ENCODE measurements at places on chromosomes 3 and 15. TPM values are rescaled to one million over a fixed set of nuclear protein-coding genes. Genes with fewer than 3 reads are reported as not detected.
A peak's percentile ranks its signal among the peaks of the same experiment; 100 is the strongest.

The IQGAP1 gene
- total RNA-seq = 260 TPM

DNA sequence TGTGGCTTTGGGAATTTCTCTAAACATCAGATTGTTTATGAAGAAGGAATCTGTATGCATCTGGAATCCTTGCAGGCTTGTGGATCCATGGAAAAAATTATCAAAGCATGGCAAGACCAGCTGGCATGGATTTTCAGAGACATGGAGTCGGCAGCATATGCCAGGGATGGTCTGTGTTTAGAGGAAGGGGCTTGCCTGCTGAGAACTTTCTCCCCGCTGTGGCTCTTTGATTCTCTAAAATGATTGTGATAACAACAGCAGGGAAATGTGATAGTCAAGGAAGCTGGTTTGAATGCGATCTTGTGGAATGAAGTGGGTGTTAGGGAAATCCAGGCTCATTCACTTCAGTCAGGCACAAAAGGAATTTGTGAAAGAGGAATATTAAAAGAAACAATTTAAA lies 245.7 kb upstream of the THRB start:
- no peak for DNase-seq

DNA sequence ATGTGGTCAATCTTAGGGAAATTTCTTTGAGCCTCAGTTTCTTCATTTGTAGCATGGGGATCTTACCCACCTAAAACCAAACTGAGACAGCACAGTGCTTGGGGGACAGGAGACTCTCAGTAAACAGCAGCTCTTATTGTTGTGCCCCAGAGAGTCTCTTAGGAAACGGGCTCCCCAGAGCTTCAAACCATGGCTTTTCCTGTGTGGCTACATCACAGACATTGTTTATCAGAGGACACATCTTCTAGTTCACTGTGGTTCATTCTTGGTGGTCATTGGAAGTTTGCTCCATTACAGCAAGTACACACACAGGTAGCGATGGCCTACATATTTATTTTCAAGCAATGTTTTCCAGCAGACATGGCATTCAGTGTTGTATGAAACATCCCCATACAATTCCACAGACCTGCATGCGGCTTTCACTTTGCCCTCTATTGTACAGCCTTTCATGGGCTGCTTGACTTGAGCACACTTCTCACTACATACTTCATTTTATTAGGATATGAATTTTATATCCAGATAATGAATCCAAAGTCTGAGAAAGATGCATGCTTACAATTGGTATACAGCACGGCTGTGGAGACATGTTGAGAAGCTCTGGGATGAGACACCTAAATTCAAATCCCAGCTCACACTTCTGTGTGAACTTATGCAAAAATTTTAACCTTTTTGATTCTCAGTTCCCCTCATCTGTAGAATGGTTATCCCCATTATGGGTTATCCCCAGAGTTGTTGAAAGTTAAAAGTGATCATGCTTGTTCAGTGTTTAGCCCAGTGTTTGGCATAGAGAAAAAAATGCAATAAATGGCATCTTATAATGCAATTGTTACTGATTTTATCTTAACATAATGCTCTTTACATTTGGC lies 84.8 kb upstream of the ICE2 start:
- no peak for DNase-seq

GRCh38 chr15:68730471-68730919 lies 90.2 kb downstream of the ANP32A start:
- DNase-seq = peak; percentile 54

The ECT2 gene
- total RNA-seq = 9.0 TPM

GRCh38 chr3:59774000-59774399 lies 724.2 kb upstream of the CFAP20DC start:
- DNase-seq = no peak

- peak; percentile 69 for DNase-seq
Observed at GRCh38 chr3:14403619-14404155, 1.3 kb downstream of the SLC6A6 start.

DNA sequence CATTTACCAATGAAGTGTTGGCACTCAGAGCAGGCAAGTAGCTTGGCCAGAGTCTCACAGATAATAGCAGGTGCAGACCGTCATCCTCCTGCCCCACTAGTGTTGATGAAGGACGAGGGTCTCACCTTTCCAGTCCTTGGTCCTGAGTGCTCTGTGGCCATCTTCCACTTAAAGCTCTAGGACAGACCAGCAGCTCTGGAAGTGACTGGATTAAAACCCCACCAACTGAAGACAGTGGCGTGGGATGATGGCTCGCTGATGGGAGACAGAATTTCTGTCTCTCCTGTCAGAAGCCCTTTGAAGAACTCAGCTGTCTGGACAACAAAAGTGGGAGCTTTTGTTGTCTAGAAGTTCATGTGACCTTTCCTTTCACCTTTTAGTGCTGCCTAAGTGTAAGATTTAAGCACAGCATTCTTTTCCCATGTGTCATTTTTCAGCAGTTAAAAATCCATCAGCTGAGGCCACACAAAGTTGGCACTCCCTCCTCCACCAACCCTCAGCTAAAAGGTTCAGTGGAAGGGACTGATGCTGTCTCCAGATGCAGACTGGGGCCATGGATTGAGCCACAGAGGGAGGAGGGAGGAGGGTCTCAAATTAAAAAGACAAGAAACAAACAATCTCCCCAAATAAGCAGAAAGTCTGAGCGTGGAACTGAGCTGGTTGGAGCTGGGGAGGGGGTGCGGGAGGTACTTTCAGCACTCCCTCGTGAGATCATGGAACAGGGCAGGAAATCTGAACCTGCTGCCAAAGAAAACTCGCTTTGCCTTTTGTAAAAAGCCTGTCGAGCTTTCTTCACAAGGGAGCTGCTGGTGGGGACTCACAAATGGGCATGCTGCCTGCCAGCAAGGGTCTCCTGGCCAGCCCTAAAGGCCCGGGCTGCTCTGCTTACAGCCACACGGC lies 148.5 kb upstream of the CTDSPL start:
- DNase-seq = no peak

GRCh38 chr3:32216172-32216783 lies 22.2 kb upstream of the CMTM8 start:
- DNase-seq = no peak

DNA sequence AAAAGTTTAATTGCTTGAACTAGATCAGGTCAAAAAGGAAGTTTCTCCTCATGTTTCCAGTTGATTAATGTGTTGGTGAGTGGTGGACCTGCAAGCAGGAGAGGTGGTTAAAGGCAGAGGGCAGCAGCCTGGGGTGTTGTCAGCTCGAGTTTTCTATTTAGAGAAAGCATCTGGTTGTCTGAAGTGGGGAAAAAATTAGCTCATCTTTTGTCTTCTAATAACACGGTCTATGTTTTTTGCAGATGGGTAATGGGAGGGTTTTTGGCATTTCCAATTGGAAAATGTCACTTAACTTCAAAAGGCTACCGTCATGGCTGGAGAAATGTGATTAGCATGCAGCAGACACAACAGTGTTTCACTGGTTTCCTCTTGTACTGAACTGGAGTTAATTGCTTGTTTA lies 122.6 kb downstream of the ITPR1 start:
- DNase-seq = no peak

The ADIPOQ gene
- 0.60 TPM for total RNA-seq

DNA sequence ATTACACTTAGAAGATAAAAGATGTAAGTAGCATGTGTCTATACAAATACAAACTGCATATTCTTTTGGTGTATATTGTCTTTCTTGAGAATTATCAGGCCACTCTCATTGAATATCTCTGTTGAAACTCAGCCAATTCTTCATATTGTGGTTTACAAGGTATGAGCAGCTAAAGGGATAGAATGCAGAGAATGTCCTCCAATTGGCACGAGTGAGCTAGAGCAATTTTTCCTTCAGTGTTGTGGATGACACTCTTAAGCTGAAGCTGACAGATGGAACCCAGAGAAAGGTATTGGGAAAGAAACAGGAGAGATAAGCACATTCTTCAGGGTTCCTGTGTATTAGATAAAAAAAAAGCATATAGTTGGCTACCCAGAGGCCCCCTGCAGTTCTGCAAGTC lies 453.1 kb downstream of the EPHA3 start:
- no peak for DNase-seq

DNA sequence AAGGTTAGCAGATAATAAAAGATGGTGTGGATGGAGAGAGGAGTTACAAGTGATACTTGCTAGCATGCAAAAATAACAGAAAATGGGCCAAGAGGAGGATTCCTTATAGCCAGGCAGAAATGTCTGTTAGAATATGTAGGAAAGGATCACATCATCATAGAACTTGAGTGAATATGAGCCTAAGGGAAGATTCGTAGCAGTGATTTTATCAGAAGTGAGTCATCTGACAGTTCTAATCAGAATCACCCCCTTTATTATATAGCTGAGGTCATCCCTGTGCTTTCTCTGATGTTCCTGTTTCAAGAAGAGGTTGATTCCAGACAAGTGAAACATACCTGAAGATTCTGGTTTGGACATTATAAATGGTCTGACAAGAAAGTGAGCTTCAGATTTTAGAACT lies 22.9 kb downstream of the EXOG start:
- DNase-seq = no peak

GRCh38 chr15:31830591-31830990 lies 199.7 kb upstream of the CHRNA7 start:
- no peak for DNase-seq

The SLC12A8 gene
- 6.1 TPM for total RNA-seq

DNA sequence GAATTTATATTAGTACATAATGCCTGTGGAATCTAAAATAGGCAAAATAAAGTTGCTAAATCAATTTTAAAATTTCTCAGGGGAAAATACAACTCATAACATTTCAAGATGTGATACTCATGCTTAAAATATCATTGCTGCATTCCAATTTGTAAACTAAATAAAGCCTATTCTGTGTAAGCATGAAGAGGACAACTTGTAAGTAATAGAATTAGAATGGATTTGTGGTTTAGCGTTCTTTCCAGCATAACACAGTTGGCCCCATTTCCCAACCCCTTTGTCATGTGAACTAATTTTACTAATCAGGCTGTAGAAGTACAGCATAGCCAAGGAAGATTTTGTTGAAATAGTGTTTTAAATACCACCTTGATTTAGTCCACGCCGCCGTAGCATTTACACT lies 437.2 kb downstream of the SI start:
- DNase-seq = no peak

The HTR3E gene
- not detected for total RNA-seq

The CACNA1D gene
- 84.4 TPM for total RNA-seq

- no peak for DNase-seq
Observed at GRCh38 chr3:150544041-150544440, 2.3 kb downstream of the SERP1 start.

GRCh38 chr3:39050029-39050428 lies 1.7 kb downstream of the SCN11A start:
- no peak for DNase-seq

DNA sequence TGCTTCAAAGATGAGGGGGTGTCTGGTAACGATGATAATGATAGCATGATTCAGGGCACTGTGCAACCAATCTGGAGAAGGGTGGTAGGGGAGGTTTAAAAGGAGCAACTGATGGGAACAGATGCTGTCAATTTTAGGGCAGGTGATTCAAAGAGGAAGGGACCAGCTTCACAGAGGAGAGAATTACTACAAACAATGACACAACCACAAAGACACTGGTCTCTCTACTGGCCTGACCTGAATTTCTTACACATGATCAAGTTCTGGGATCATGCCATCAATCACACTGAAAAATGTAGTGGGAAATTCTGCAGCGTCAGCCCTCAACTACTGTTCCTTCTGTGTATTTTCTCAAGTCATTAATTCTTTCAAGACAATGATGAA lies 2.6 kb upstream of the CDV3 start:
- no peak for DNase-seq

The ISL2 gene
- total RNA-seq = 0.62 TPM

The C3orf52 gene
- 50.2 TPM for total RNA-seq

The WDR76 gene
- total RNA-seq = 4.1 TPM

- DNase-seq = no peak
Observed at GRCh38 chr3:127629467-127630403, 750 bp downstream of the PODXL2 start.

The CPNE9 gene
- total RNA-seq = 0.29 TPM

DNA sequence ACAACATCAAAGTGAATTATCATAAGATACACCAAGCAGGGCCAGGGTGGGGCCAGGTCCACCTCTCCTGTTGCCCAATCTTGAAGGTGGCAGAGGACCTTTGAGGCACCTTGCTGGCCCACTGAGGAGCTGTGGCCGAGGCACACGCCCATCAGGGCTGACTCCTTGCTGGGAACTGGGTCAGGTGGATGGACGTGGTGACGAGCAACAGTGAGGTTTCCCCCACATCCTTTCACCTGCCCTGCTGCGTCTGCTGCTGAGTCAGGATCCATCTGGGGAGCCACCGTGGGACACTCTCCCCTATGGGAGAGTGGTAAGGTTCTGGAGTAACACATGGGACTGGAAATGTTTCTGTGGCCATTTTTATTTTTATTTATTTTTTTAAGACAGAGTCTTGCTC lies 17.3 kb upstream of the FURIN start:
- DNase-seq = no peak

DNA sequence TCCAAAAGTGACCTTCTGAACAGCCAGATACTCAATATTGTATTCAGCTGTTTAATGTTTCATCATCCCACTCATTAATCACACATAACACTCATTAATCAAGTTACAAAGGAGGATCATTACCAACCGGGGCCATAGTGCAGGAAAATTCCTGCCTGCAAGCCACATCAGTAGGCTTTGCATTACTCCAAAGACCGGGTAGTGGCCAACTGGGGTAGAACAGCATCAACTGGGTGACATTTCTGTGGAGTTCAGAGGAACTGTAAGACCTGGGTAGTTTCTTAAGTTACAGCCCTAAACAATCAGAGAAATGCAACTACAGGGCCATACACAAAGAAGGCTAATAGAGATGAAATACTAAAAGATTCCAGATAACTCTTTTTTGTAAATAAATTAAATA lies 253.1 kb downstream of the WDR72 start:
- DNase-seq = no peak

Data from ureter (tissue), 1 donor.